Stimulated activated CD4-positive, alpha-beta T cell treated with anti-CD3 and anti-CD28 coated beads, TNF-alpha, amount 100 ng/mL, for 1 hour (primary cell): ENCODE measurements at places on chromosomes 2 and 18.

GRCh38 chr2:190481339-190481738 lies 53.2 kb downstream of the NEMP2 start:
- no peak for DNase-seq

DNA sequence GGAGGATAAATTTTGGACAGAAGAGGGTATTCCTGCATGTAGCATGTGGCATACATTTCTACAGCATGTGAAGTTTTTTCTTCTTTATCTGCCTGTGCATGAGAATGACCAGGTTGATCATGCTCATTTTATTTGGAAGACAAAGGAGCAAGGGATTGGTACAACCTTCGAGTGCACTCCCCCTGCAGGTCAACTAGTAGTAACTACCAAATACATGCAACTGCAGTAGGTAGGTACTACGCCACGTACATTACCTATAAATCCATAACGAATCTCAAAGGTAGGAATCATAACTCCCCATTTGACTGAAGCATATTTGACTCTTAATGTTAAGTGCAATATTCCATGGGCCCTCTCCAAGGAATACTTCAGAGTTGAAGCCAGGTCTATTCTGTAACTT lies 763.9 kb downstream of the TSN start:
- DNase-seq: no peak

- no peak for DNase-seq
Observed at GRCh38 chr18:76615065-76615733, 120.2 kb upstream of the ZNF516 start.

GRCh38 chr2:72793798-72794440 lies 31.9 kb downstream of the EXOC6B start:
- no peak for DNase-seq

DNA sequence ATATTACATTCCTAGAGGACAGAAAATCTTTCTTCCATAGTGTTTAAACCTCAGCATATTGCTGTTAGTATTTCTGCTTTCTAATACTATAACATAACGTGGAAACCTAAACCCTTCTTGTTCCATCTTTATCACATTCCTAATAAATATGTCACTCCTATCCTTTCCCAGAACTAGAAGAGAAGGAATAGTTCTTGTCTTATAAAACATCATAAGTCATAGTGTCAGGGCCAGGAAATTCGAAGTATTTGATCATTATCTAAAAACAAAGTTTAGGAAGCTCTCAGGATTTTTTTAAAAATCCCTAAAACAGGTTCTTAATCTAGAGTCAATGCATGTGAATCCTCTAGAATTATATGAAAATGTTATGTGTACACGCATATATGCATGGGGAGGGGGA lies 2.0 kb downstream of the NHEJ1 start:
- DNase-seq: no peak
